ENCODE measurements at places on chromosomes 4 and X. TPM values are rescaled to one million over a fixed set of nuclear protein-coding genes. Genes with fewer than 3 reads are reported as not detected.

The PCDH7 gene
- total RNA-seq, result 435 TPM

The NDST3 gene
- not detected for total RNA-seq

The UBQLN2 gene
- 25.5 TPM for total RNA-seq

The PTTG2 gene
- total RNA-seq, result 2.2 TPM

The MAGEE2 gene
- not detected for total RNA-seq

The ART3 gene
- total RNA-seq, result not detected

The TLR2 gene
- total RNA-seq, result 68.5 TPM

The PDLIM3 gene
- 835 TPM for total RNA-seq

The MAGEA6 gene
- total RNA-seq, result not detected

The ERCC6L gene
- total RNA-seq, result 0.41 TPM

The KLB gene
- total RNA-seq, result not detected

The TCEAL3 gene
- total RNA-seq, result 87.3 TPM

The SLC30A9 gene
- total RNA-seq, result 59.2 TPM

The INTS6L gene
- total RNA-seq, result 23.0 TPM

The MAGEB1 gene
- not detected for total RNA-seq

The RNF113A gene
- 13.8 TPM for total RNA-seq

The TMSB15C gene
- total RNA-seq, result 3.9 TPM

The FUNDC1 gene
- 3.0 TPM for total RNA-seq

The TXK gene
- total RNA-seq, result 2.7 TPM

The SAGE1 gene
- not detected for total RNA-seq

The SMARCA1 gene
- 56.6 TPM for total RNA-seq

The FAM184B gene
- total RNA-seq, result not detected

The RPA4 gene
- total RNA-seq, result 4.0 TPM

The MMRN1 gene
- total RNA-seq, result 7.3 TPM

The VSIG1 gene
- total RNA-seq, result 8.2 TPM

The HSFX2 gene
- total RNA-seq, result 0.54 TPM

The ANKRD50 gene
- total RNA-seq, result 23.9 TPM

The CEP135 gene
- 12.2 TPM for total RNA-seq

The LGI2 gene
- total RNA-seq, result 3.7 TPM

The ARHGEF9 gene
- total RNA-seq, result 97.9 TPM

The PPARGC1A gene
- 0.41 TPM for total RNA-seq

The STARD8 gene
- total RNA-seq, result 15.8 TPM

The BRS3 gene
- not detected for total RNA-seq

Measured in thoracic aorta (tissue), 2 donors.